Transverse colon (tissue), 4 donors: ENCODE measurements at places on chromosomes 11 and 22.

DNA sequence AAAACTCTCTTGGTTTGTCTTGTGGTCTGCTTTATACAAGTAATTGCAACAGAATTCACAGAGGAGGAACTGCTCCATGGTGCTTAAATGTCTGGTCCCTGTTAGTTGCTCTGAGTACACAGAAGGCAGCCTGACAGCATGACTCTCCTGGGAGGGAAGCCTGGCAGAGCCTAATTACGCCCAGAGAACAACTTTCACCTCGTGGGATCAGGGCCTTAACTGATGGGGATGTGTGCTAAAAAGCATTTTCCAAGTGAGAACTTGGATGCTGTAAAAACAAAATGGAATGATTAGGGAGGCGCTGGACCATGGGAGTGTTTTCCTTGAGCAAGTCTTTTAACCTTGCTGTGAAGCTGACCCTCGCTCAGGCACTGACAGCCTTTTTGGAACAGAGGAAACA lies 154.0 kb upstream of the TENM4 start:
- no peaks in the 10 kb centered on the region for H3K27me3 ChIP-seq
- no peak overlapping the region for H3K27ac ChIP-seq
- H3K36me3 ChIP-seq: no peaks in the 10 kb centered on the region

DNA sequence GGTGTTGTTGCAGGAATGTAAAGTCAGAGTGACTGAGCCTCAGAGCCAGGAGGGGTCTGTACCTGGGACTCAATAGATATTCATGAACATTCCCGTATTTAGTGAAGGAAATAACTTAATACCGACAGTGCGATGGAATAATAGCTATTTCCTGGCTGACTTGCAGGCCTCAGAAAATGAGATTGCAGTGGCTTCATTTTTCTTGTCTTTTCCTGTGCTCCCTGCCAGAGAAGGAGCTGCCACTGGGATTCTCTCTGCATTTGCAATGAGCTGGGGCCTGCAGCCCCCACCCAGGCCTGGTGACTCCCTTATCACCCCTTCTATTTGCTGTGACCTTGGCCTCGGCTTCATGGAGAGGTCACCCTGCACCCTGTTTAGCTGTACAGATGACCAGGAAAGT lies 173.4 kb downstream of the MIAT start:
- no peak for DNase-seq
- no peaks in the 10 kb centered on the region for H3K27me3 ChIP-seq
- H3K4me1 ChIP-seq: no peaks in the 10 kb centered on the region

DNA sequence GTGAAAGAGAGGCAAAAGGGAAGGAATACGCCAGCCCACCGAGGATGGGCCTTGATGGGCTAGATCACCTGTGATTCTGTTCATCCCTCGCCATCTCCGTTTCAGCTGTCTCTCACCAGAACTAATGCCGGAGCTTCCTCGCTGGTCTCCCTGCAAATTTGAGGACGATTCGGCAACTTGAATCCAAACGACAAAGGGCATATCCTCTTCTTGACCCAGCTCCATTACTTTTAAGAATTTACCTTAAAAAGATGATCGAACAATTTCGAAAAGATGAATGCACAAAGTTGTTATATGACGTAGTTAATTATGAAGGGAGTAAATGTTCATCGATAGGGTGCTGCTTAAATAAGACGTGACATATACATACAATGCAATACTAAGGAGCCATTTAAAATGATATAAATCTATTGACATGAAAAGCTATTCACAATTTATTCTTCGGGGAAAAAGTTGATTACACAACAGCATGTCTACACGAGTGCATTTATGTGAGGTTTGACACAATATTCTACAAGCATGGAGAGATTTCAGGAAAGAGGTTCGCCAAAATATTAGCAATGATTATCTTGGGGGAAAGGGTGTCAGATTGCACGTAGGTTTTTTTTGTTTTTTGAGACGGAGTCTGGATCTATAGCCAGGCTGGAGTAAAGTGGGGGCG lies 937 bp upstream of the FAM168A start:
- H3K4me1 ChIP-seq: peaks cover 7% of the 10 kb centered on the region
- H3K27me3 ChIP-seq: no peaks in the 10 kb centered on the region
- H3K4me3 ChIP-seq: peak overlapping the region; percentile 99

DNA sequence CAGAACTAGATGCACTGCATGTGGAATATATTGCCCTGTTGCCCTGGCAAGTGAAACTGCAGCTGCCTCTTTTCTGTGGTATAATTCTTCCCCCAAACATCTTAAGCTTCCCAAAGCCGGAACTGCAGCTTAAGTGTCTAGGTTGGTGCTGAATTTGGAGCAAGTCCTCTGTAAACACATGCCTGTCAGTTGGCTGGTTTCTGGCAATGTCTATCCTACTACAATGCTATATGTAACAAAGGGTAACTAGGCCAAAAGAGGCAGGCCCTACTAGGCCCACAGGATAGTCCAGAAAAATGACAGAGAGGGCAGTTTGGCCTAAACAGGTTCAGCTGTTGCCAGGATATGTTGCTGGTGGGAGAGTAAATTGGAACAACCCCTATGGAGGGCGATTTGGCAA lies 27.9 kb downstream of the ASCC2 start:
- no peaks in the 10 kb centered on the region for H3K36me3 ChIP-seq
- H3K4me3 ChIP-seq: no peak overlapping the region
- no peak for DNase-seq
- no peaks in the 10 kb centered on the region for H3K27me3 ChIP-seq
- H3K27ac ChIP-seq: peak overlapping the region; percentile 48
